CD8-positive, alpha-beta memory T cell (primary cell): ENCODE measurements at places on chromosomes 3 and 15.

DNA sequence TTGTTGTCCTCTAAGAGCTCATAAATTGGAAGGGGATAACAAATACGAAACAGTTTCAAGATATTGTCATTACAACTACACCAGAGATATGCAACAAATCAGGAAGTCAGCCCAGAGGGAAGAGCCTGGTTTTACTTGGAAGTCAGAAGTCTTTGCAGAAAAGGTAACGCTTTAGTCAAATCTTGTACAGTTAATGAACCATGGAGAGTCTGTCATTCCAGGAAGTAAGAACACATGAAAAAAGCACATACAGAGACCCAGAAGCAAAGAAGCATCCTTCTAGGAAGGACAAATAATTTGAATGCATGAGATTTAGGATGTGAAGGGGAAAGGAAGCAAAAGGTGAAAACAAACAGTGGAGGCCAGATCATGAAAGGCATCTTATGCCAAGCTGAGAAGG, 19.6 kb downstream of the DYNC1LI1 start:
- no peak for DNase-seq

GRCh38 chr3:55521064-55521737, 34.1 kb upstream of the WNT5A start:
- no peak for DNase-seq

DNA sequence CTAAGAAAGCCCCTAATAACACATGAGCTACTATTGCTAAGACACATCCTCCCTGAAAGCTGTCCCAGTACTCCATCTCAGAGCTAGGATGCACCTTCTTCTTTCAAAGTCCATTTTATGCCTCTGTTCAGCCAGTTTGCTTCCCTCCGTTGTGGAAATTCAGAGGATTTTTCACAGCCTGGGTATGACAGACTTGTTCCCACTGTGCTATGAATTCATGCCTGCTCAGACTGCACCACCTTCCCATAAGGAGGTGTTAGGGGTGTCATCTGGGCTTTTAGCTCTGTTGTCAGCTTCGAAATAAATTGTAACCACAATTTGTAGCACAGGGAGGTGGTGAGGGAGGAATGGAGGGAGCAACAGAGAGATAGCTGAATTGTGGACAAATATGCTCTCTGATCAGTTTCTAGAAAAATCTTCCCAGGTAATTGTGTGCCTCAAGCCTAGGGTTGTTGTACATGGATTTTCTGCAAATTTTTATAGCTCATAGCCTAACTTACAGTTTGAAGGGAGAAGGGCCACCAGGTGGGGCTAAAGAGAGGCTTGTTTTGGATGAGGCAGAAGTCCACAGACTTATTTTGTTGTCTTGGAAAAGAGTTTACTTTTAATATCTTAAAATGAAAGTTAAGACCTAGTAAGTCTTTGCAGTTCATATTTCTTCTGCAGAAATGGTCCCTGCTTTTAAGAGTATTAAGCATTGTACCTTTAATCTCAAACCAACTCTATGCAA, 462.0 kb downstream of the PDCD6IP start:
- no peak for DNase-seq

DNA sequence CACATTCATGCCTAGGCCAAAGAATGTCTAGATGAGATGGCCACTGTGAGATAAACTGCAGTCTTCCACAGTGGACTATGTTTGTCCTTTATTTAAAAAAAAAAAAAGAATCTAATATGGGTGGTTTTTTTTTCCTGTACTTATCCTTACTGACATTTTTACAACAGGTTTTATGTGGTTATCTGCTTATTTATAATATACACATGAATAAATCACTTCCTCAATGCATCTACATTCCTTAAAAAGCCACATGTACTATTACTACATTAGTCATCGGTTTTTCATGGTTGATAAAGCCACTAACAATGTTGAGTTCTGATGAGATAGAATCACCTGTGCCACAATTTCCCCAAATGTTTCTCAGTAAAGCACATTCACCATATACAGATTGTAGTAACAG, 341.3 kb upstream of the THBS1 start:
- DNase-seq, result no peak

- DNase-seq, result no peak
These were observed 53.3 kb downstream of the ST6GAL1 start for GRCh38 chr3:186983659-186984058.

DNA sequence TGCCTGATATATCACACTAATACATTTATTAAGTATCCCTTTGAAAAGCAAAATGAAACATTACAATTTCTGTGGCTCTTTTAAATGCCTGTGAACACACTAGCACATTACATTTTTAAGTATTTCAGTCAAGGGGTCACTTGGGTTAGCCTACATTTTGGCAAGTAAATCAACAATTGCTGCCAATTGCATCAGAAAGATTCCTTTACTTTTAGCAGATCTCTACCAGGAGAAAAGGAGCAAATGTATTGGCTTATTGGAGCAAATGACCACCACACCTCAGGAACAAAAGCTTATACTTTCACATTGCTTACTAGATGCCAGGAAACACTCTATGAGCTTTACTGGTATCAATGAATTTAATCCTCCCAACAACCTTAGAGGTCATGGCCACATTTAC, 947.1 kb downstream of the FHIT start:
- no peak for DNase-seq

DNA sequence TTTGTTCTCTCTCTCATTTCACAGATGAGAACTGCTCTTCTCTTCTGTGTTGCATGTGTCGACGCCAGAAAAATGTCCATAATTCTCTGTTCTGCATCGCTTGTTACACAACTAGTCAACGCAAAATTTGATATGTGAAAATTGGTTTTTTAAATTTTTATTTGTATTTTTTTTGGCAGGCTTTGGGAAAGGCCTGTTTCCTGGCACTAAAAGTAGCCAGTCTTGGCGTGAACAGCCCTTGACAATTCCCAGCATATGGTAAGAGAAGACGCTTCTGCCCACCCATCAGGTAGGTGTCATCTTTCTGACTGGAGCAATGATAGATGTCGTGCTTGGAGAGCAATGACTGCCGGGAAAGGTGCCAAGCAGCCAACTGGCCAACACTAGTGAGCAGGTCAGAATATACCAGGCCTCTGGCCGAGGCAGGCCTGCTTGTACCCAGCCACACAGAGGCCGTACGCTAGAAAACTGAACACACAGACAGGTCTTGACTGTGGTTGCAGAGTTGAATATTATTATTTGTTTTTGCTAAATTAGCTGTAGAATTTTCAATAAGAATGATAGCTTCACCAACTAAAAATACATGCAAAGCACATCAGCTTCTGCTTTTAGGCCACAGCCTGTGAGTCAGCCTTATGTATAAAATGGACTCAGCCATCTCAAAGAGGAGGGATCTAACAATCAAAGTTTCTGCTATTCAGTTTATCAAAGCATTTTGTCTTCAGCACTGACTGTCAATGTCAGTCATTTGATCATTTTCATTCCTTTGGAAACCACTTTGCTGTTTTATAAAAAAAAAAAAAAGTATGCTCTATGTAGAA, 837.5 kb downstream of the MCTP2 start:
- no peak for DNase-seq

DNA sequence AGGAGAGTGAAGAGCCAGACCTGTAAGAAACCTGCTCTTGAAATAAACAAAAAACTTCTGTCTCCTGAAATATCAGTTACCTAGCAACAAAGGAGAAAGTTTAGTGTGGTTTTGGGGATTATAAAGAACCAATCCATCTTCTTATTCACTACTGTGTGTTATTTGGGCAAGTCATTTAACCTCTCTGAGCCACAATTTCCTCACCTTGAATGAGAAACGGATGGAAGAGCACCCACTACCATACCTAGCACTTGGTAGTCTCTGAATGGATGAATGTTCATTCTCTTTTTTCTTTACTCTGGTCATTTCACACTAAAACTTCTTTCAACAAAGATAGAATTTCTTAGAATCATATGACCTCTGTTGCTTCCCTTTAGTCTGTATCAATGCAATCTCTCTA, 45.2 kb downstream of the PTPN9 start:
- DNase-seq, result no peak

DNA sequence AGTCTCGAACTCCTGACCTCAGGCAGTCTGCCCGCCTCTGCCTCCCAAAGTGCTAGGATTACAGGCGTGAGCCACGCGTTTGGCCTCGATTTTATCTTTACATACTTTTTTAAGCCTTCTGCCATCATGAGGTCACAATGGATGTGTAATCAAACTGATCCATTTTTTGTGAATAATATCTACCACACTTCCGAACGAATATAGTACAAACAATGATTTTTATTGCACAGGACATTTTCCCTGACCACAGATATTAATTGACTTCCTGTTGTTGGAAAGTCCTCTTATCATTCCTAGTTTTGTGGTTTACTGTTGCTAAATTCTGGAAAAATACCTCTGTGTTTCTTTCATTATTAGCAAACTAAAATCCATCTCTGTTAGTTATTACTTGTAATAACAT, 68.9 kb downstream of the MINDY2 start:
- no peak for DNase-seq

DNA sequence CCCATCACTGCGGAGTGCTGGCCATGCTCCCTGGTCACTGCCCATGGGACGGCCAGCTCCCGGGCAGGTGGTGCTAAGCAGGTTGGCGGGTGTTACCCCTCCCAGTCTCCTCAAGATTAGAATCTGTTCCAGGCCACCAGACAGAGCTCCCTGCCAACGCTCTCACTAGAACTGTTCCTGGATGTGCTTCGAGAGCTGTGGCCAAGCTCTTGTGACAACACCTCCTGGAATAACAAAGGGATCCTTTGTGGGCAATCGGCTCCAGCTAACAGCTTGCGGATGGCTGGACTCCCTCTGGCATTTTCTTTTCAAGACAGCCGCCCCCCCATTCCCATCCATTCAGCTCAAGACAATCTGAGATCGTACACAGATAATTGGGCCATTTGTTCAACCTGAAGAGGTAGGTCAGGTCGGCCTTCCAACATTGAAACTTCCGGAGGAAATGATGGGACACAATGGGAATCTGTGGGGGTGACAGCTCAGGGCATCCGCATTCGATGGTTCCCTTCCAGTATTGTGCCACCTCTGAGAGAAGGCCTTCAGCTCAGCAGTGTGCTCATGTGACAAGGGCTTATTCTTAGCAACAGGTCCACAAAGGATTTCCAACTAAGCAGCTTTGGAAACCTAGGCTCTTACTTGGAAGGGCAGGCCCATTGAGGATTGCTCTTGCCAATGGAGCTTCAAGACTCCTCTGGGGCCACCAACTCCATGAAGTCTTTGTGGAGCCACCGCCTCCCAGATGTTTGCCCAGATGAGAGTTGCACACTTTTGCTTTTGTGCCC, 11.6 kb upstream of the EPHB3 start:
- DNase-seq, result no peak

- DNase-seq, result no peak
These were observed 13.1 kb downstream of the FLNB start for GRCh38 chr3:58021072-58021959.

- no peak for DNase-seq
These were observed 100.2 kb downstream of the FMN1 start for GRCh38 chr15:33094336-33094735.

DNA sequence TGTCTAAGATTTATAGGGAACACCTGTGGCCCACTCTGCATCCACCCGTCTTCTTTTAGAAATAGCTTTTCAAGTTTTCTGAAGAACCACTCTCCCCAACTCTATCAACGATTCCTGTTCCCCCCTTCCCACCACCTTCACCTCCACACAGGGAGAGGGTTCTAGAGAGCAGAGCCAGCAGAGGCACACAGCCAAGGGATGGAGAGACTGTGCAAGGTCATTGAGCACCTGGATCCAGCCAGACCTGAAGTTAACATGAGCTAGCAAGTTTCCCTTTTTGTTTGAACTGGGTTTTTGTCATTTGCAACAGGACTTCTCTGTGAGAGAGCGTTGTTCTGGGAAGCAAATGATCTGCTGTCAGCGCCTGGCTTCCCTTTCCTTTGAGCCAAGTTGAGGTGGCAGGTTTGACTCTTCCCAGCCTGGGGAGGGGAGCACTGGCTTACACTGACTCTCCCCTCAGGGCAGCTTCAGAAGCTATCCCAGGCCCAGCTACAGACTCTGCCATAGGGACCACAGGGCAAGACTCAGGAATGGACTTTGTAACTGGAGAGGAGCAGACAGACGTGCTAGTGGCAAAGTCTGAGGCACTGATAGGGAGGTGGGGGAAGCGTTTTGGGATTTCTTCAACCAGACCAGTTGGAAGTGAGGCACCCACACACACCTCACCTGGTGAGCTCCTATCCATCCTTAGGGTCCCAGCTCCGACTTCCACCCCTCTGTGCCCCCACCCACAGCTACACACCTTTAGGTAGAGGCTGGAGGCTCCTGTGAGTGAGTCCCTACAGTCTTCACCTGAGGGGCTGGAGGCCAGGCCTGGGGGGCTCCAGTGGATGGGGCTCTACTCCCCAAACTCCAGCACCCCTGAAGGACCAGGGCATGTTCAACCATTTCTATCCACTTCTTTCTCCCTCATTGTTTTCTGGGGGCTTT, 19.4 kb upstream of the PLXNA1 start:
- no peak for DNase-seq

DNA sequence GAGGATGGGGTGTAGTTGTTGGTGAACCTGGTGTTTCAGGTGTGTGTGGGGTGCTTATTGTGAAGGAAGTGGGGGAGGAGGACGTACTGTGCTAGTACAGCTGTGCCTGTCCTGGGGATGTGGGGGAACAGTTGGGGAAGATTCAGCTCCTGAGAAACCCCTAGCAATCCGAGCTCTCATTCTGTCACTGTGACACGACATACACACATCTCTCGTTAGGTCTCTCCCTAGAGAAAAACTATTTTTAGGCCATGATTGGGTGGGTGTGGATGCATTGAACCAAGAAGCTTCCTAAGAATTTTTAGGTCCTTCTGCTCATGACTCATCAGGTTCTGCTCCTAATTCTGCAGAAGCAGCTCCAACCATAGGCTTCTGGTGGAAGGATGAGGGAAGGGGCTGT, 54.3 kb downstream of the SLC30A4 start:
- DNase-seq, result no peak

DNA sequence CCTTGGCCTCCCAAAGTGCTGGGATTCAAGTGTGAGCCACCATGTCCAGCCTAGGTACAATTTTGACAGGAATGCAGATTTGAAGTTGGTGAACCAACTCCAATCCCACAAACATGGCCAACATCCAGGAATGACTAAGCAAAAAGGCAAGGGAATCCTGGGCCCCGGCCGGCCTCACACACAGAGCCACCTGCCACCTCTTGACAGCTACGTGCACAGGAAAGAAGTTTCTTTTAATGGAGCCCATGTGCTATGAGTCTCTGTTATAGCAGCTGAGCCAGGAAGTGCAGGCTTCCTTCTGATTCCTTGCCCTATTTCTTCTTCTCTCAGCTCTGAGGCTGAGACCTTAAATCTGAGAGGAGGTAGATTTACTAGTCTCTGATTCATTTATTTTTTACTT, 8.8 kb downstream of the TMEM40 start:
- DNase-seq, result no peak
